ENCODE measurements at places on chromosomes 16 and 17.
A peak's percentile ranks its signal among the peaks of the same experiment; 100 is the strongest.

DNA sequence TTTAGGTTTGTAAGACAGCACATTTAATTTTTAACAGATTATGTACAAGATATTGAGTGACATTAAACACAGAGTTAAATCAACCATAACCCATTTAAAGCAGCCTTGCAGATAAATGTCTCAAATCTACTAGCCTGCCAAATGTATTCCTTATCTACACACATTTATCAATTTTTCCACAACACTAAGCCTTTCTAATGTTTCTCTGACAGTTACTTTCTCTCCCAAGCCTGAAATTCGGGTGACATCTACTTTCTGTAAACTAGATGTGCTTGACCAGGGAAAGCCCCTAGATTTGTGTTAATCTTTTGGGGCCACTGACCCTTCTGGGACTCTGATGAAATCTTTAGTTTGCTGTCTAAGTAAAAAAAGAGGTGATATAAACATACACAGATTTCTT, 69.0 kb downstream of the CDH13 start:
- no peak for DNase-seq

DNA sequence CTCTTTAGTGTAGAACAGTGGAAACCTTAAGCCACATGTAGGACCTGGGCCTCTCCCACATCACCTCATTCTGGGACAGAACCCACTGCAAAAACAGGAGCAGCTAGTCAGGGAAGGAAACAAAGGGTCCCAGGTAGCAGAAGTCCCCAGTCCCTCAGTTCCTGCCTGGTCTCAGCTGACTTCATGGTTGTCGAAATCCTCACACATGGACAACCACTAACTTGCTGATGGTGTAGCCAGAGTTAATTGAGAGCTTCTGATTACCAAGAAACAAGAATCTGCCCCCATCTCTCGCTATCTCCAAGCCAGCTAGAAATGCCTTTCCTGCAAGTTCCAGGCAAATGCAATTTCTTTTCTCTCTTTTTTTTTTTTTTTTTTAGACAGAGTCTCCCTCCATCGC, 3.6 kb upstream of the ARL5C start:
- DNase-seq, result no peak

DNA sequence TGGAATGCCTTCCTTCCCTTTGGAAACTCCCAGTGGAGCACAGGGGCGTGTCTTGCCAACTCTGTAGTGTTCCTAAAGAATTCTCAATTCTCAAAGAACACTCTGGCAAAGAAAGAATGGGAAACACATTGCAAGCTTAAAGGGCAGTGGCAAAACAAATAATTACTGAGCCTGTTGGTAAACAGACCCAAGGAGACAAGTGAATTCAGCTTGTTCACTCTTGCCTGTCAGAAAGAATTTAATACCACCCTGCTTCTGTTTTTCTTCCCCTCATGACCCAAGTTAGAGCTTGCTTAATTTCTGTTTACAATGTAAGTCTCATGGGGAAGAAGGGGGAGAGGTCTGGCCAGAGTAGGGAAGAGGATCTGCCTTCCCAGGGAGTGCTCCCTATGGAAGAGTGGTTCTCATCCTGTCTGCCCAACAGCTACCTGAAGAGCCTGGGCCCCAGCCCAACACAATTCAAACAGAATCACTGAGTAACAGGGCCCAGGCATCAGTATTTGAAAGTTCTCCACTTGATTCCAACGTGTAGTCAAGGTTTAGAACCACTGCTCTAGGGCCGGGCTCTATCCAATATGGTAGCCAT, 386.0 kb downstream of the SLC39A11 start:
- peak; percentile 72 for DNase-seq

- no peak for DNase-seq
Observed at GRCh38 chr17:32553168-32553567, 66.4 kb downstream of the CDK5R1 start.

DNA sequence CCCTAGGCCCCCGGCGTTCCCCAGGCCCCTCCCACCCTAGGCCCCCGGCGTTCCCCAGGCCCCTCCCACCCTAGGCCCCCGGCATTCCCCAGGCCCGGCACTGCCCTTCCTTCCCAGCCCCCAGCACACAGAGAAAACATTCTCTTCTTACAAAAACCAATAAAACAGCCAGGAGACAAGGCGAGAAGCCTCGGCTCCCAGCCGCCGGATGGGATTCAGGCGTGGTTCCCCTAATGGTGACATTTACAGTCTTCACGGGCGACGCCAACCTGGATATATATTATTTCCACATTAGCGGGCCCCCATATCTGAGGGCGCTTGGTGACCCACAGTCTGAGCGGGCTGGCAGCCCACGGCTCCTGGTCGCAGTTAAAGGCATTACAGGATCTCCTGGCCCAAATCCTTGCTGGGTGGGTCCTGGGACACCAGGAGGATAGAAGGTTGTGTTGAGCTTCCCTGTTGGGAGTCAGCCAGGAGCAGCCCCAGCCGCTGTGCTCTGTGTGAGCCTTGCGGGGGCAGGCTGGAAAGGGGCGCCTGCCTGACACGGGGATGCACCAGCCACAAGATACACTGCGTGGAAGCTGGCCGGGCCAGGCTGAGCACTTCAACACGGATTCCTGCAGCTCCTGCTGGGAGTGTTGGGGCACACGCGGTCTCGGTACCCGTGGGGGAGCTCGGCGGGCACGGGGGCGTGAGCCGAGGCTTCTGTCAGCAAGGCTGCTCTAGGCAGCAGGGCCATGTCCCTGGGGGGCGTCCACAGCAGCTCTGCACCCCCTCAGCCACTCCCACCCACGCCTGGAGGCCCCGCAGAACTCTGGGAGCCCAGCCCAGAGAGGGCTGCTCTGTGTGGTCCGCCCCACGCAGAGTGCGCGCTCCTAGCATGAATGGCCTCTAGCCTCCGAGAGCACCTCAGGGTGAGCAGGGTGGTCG, 83.7 kb downstream of the LMF1 start:
- DNase-seq, result no peak

GRCh38 chr16:50036426-50036825, 11.4 kb downstream of the CNEP1R1 start:
- DNase-seq, result no peak

DNA sequence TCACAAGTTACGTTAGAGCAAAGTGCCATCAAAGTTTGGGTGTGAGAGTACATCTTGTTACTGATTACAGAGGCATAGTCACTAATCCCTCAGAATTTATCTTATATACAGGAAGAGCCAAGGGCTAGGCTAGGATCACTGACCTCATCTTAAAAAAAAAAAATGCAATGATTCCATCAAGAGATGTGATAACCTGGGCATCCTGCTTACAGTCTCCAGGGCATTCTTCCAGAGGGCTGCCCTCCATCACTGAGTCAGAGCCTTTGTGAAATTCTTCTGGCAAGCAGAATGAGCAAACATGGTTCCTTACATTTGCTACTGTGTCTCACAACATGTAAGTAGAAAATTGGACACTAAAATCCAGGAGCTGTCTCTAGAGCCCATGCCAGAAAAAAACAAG, 410.6 kb downstream of the ZFHX3 start:
- peak; percentile 59 for DNase-seq

DNA sequence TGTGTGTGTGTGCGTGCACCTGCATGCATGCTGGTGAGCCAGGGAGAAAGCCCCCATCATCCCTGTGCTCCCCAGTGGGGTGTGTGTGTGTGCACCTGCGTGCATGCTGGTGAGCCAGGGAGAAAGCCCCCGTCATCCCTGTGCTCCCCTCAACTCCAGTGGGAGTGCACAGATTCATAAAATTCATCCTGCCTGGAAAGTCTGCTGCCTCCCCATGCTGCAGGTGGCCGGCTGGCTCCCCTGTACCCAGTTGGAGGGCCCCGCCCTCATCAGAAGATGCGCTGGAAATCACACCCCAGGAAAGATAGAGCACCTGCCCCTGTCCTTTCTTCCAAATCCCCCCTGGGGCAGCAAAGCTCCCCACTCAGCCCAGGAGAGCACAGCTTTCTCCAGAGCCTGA, 84.8 kb upstream of the DOC2B start:
- no peak for DNase-seq

- no peak for DNase-seq
Observed at GRCh38 chr16:10678655-10679054, 16.1 kb downstream of the TEKT5 start.

- DNase-seq, result no peak
Observed at GRCh38 chr16:9264067-9264466, 172.6 kb downstream of the HAPSTR1 start.

DNA sequence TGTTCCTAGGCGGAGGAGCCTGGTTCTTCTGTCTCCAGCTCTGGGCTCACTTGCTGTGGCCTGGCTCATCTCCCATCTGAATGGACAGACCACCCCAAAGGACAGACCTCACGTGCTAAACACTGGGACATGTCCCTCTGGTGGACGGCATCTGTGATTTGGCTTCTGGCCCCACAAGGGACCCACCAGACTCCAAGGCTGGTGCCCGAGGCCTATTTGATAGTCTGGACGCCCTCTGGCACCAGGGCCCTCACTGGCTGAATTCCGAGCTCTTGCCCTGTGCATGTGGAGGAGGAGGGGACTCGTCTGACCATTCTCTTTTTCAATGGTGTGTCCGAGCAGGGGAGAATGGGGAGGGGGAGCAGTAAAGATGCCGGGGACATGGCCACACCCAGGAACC, 62.8 kb upstream of the LGALS9 start:
- DNase-seq, result no peak

- DNase-seq, result peak; percentile 6
Observed at GRCh38 chr16:14427371-14427948, 202.6 kb downstream of the PARN start.

DNA sequence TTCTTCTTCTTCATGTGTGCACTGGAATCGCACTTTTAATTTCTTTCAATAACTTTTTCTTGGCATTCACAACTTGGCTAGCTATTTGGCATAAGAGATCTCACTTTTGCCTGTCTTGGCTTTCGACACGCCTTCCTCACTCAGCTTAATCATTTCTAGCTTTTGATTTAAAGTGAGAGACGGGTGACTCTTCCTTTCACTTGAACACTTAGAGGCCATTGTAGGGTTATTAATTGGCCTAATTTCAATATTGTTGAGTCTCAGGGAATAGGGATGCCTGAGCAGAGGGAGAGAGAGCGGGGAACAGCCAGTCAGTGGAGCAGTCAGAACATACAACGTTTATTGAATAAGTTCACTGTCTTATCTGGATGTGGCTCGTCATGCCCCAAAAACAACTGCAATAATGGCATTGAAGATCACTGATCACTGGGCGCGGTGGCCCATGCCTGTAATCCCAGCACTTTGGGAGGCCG, 200.3 kb downstream of the SEC14L1 start:
- no peak for DNase-seq

DNA sequence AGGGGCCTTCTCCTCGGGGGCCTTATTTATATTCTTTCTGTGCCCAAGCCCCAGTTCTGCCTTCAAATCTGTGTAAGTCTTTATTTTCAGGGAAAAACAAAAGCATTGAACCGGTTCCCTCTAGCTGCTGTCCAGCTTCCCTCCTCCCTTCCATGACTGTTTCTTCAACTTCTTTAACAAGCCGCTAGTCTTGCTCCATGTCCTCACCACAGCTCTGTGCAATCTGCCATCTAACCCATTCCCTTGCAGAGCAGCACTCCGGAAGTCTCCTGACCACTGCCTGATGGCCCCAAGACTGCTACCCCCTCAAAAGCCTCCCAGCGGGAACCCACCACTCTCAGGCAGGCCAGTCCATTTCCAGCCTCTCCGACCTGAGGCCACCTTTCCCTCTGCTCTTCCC, 16.9 kb downstream of the EMC8 start:
- DNase-seq, result no peak

DNA sequence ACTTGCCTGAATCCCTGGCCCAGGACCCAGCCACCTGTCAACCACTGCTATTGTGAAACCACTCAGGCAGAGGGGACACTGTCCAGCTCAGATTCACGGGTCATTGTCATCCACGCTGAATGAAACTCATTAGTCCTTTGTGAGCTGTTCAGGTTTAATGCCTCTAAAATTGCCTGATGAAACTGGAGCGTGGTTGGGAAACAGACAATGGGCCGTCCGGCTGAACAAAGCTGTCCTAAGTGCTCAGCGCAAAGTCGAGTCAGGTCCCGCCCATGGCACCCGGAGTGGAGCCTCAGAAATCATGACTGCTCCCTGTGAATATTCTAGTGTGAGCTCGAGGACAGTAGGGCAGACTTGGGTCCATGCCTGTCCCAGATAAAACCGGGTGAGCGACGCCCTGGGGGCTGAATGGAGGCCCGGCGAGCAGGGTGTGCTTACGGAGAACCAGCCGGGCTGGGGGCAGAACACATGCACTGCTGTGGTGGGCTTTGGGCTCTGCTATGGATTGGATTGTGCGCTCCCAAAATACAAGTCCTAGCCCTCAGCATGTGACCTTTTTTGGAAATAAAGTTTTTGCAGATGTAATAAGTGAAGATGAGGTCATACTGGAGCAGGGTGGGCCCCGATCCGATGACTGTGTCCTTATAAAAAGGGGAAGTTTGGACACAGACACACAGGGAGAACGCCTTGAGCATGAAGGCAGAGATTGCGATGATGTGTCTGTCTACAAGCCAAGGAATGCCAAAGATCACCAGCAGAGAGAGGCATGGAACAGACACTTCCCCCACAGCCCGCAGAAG, 12.9 kb upstream of the CMIP start:
- DNase-seq, result peak; percentile 96

DNA sequence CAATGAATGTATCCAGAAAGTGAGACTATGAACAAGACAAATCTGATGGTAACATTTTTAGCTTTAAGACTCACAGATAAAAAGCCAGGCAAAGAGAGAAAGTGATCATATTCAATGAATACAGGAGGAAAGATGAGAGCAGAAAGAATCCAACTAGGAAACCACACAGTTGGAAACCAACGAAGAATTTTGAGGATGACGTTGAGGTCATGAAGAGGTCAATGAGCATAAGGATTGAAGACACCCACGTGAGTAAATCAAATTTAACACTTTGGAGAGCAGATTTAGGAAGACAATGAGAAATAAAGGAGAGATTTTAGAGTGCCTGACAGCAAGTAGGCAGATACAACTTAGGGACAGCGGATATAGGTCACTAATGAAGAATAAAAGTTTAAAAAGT, 948.1 kb downstream of the KCNJ2 start:
- peak; percentile 12 for DNase-seq

DNA sequence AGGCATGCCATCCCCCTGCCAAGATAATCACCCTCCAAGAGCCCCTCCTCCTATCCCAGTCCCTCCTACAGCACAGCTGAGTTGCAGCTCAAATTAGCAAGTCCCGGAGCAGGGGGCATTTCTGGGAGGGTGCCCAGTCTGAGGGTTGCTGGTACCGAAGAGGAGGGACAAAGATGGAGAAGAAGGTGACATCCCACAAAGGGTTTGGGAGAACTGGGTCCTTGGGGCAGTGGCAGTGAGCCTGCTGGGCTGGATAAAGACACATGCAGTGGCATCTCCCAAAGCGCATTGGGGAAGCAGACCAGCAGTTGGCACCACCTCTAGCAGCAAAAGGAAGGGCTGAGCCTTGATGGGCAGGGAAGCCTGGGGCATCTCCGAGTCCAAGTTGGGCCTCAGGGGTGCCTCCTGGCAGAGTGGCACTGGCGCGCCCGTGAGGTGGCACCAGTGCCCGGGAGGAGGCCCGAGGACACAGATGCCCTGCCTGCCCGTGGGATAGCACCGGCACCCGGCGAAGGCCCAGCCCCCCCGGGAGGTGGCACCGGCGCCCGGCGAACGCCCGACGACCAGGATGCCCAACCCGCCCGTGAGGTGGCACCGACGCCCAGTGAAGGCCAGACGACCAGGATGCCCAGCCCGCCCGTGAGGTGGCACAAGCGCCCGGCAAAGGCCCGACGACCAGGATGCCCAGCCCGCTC, 622 bp downstream of the TOM1L2 start:
- peak; percentile 20 for DNase-seq

GRCh38 chr16:66041907-66042306, 324.6 kb upstream of the CDH5 start:
- no peak for DNase-seq

- DNase-seq, result no peak
Observed at GRCh38 chr17:80817321-80817845, 174.3 kb upstream of the CHMP6 start.

- peak; percentile 27 for DNase-seq
Observed at GRCh38 chr16:2532494-2533141, 1.4 kb upstream of the CEMP1 start.

- peak; percentile 12 for DNase-seq
Observed at GRCh38 chr16:65754820-65755691, 611.4 kb upstream of the CDH5 start.

All from fibroblast of skin of scalp (primary cell).